ENCODE measurements at places on chromosomes 13 and 19.

DNA sequence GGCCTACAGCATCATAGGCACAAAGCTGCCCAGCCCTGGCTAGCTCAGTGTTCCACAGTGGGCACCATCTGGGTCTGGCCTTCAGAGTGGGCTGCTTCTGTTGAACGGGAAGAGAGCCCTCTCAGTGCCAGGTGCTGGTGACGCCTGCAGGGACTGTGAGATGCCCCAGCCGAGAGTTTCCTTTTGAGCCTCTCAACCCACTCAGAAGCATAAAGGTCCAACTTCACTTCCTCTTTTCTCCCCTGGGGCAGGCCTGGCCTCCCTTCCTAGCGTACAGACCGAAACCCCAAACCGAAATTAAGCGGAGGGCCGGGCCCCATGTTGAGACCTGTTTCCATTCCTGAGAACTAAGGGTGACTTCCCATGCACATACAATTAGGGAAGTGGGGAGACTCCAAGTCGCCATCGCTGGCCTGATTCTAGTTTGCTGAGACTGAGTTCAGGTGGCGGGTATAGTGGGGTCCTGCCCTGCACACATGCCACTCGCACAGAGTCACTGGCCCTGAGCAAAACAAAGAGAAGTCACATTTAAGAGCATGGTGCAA lies 6.9 kb downstream of the RAB8A start:
- no peak for DNase-seq

GRCh38 chr19:11264452-11265176 lies 2.3 kb upstream of the DOCK6 start:
- no peak for DNase-seq

- DNase-seq, result no peak
These were observed 187.5 kb upstream of the GPC6 start for GRCh38 chr13:93039131-93039530.

- DNase-seq, result no peak
These were observed 430.3 kb downstream of the ZNF536 start for GRCh38 chr19:30802424-30803013.

DNA sequence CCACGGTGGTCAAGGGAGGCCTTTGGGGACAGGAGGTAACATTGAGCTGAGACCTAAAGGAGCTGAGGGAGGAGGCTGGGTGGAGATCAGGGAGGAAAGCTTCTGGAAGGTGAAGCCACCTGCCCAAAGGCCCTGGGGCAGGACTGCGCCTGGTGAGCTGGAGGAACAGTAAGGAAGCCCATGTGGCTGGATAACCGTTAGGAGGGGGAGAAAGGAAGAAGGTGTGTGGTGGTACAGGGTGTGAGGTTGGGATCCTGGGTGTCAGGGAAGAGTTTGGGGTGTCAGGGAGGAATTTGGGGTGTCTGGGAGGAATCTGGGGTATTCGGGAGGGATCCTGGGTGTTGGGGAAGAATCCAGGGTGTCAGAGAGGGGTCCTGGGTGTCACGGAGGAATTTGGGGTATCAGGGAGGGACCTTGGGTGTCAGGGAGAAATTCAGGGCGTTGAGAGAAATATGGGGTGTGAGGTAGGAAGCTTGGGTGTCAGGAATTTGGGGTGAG lies 695 bp downstream of the TICAM1 start:
- DNase-seq, result no peak

DNA sequence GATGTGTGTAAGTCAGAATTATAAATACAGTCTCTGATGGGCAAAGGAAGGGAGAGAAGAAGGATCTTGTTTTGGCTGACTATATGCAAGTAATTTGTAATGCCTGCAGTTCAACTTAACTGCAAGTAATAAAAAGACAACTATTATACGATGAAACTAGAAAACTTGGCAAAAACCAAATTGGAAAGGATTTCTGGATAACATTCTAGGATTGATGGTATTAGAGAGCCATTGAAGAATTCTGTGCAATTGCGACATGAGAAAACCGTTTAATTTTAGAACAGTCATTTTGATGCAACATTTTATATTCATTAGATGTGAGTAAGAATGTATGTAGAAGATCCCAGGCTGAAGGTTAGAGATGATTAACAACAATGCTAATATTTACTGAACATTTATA lies 1334.1 kb downstream of the EFNB2 start:
- no peak for DNase-seq

- peak; percentile 11 for DNase-seq
These were observed 1.0 kb upstream of the ICAM5 start for GRCh38 chr19:10288662-10289166.

- no peak for DNase-seq
These were observed 44.6 kb downstream of the DPY19L3 start for GRCh38 chr19:32450217-32450616.

- DNase-seq, result no peak
These were observed 5.0 kb downstream of the CLEC11A start for GRCh38 chr19:50728084-50728737.

- no peak for DNase-seq
These were observed 72.6 kb downstream of the SIPA1L3 start for GRCh38 chr19:37979547-37980082.

- no peak for DNase-seq
These were observed 68.4 kb upstream of the SLC15A1 start for GRCh38 chr13:98820744-98821371.

DNA sequence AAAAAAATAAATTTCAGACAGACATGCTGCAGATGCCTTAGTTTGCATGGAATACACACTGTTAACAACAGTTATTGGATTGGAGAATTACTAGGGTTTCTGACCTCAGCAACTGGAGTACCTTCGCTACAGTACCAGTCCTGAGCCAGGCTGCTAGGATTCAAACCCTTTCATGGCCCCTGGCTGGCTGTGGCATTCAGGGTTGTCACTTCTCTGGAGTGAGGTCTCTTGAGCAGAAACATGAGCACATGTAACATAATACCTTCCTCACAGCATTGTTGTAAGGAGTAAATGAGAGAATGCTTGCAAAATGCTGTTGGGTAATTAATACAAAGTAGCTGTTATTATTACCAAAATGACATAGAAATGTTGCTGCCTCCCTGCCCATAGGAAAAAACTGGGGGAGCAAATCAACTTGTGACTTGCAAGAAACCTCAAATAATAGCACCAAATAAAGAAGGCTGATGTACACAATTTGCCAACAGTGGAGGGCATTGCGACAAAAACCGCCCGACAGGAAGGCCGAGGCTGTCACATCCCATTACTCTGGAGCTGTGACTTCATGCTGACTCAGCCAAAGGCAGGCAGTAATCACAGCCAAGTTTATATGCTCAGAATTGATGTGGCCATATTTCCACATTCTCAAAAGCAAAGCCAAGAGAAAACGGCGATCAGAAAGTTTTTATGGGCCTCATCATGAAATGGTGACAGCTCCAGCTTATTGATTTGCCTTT lies 100.4 kb downstream of the RFC3 start:
- peak; percentile 65 for DNase-seq

DNA sequence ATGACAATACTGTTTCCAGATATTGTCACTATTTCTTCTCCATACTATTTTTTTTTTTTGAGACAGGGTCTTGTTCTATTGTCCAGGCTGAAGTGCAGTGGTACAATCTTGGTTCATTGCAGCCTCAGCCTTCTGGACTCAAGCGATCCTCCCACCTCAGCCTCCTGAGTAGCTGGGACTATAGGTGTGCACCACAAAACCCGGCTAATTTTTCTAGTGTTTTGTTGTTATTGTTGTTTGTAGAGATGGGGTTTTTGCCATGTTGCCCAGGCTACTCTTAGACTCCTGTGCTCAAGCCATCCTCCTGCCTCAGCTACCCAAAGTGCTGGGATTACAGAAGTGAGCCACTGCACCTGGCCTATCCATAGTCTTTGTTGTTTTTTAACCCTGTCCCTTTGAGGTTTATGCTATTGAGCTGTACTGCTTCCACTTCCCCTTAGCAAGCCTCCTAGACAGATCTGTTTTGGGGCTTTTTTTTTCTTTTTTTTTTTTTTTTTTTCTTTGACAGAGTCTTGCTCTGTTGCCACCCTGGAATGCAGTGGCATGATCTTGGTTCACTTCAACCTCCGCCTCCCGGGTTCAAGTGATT lies 27.6 kb upstream of the MAP3K10 start:
- no peak for DNase-seq

DNA sequence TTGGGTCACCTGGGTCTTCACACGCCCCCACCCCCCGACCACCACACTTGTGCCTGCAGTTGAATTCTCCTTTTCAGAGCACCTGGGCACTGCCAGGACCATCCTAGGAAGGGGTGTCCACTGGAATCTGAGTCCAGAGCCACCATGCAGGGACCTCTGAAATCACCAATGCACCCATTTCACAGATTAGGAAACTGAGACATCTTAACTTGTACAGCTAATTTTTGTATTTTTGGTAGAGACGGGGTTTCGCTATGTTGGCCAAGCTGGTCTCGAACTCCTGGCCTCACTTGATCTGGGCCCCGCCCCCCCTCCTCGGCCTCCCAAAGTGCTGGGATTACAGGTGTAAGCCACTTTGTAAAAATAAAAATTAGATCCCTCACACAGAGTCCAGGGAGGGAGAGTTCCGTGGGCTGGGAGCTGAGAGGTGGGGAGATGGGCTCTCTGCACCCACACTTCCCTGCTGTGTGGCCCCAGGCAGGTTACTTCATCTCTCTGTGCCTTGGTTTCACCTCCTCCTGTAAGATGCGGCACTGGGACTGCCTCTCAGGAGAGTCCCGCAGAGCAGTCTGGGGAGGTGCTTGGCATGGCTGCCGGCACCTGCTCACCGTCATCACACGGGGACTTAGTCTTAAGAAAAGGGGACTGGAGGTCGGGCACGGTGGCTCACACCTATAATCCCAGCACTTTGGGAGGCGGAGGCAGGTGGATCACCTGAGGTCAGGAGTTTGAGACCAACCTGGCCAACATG lies 45.9 kb upstream of the C19orf12 start:
- no peak for DNase-seq

DNA sequence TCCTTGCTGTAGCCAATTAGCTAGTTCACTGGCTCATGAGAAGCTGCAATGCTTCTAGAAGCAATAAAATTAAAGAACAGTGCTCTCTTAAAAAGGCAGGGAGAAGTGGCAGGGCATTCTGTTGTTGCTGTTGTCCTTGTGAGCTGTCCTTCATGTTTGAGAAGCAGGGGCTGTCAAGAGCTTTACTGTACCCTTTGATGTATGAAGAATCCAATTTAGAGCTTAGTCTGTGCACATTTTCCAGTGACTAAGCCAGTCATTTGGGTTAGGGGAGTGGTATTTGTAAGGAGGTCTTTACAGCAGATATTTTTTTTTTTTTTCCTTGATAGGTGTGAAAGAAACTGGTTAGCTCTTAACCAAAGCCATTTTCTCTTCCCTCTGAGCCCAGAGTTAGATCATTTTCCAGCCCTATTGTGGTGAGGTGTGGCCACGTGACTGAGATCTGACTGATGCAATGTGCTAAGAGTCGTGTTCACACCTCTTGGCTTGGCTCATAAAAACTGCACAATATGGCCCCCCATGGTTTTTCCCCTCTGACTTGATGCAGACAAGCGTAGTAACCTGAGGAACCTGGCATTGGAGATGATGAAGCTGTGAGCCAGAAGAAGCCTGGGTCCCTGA lies 309.6 kb upstream of the TMTC4 start:
- no peak for DNase-seq

GRCh38 chr19:366951-367350 lies 22.4 kb upstream of the MIER2 start:
- no peak for DNase-seq

DNA sequence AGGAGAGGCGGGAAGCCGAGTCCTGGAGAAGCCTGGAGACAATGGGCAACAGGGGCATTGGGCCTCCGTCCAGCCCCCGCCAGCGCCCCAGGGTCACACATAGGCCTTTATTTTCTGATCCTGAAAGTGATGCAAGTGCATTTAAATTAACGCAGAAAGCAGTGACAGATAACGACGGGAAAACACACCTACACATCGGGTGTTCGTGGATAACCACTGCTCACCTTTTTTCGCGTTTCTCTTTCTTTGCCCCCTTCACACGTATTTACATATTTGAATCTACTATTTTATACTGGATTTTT lies 30.4 kb upstream of the GRTP1 start:
- no peak for DNase-seq

DNA sequence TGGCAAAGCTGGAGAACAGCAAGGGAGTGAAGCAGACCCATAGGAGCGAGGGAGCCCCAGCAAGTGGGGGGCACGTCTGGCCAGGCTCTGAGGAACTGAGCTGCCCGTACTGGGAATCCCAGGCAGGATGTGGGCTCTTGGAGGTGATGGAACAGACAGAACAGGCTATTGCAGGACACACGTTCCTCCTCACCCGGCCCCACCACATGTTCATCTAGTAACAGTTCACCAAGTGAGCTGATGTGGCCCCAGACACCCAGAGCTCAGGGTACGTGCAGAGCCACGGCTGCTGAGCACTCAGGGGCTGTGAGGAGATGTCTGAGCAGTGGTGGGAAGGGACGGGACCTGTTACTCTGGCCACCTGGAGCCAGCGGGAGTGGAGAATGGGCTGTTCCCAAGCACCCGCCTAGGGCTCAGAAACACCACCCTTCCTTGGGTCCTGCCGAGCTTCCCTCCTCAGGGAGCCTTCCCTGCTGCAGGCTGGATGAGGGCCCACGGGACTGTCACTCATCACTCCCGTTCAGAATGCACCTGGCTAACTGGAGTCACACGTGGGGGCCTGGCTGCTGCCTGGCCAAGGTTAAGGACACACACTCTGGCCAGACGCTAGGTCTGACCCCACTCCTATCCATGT lies 18.4 kb downstream of the ELL start:
- DNase-seq, result no peak

GRCh38 chr13:37984357-37984756 lies 114.8 kb upstream of the TRPC4 start:
- DNase-seq, result no peak

DNA sequence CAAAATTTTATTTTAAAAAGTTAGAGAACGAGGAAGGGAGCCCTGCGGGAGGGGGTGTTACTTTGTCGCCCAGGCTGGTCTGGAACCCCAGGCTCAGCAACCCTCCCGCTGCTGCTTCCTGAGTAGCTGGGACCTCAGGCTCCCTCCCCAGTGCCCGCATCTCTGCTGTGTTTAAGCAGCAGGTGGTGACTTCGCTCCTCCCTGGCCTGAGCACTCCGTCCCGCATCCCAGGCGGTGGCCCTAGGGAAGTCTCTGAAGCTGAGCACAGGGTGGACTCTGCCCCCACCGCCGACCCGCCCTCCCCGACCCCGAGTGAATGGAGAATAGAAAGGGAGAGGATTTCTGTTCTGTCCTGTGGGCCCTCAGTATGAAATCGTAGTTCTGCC lies 30.5 kb downstream of the ZNF701 start:
- no peak for DNase-seq

DNA sequence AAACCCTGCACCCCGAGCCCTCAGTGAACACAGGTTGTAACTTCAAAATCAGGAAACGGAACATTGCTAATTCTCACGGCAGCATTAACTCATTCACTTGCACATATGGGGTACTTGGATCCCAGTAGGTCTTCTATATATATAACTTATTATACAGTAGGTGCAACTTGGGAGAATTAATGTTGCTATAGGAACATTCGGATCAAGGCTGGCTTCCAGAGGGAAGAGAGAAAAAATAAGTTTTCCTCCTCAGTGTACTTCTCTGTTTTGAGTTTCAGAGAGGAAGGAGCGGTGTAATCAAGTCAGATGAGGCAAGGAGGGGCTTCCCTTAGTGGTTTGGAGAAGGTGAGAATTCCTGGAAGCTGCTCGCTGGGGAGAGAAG lies 90.9 kb upstream of the ZNF507 start:
- DNase-seq, result no peak

Measured in NCI-H748 treated with DMSO at 0.1 percent for 48 hours (cell line).